ENCODE measurements at places on chromosomes 2 and 18. TPM values are rescaled to one million over a fixed set of nuclear protein-coding genes. Genes with fewer than 3 reads are reported as not detected.
A peak's percentile ranks its signal among the peaks of the same experiment; 100 is the strongest.

The C2orf78 gene
- total RNA-seq, result not detected

DNA sequence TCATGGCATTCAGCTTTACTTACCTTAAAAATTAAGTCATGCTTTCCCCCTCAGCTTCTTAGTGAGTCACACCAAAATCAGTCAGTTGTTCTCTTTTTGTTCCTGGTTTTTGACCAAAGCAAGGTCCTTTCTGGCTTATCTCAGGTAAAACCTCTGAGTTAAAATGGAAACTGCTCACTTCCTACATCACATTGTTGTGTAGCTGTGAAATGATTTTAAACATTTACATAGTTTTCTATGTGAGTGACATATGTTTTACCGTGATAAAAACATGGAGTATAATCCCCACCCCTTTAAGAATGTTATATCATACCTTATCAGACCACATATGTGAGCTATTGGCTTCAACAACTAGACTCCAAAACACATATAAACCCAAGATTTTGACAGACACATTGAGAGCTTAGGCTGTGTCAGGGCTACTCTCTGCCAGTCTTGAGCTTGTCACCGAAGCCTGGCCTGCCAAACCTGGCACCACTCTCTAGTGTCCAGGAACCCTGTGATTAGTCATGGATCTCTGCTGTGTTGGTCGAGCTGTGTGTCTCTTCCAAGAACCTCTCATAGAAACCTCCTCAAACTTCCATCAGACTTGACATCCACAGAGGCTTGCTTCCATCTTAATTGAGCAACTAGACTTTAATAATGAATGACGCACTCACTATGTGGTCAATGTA is 294.5 kb upstream of the FBXO11 start:
- no peak for DNase-seq

The KCNK3 gene
- 2.3 TPM for total RNA-seq

DNA sequence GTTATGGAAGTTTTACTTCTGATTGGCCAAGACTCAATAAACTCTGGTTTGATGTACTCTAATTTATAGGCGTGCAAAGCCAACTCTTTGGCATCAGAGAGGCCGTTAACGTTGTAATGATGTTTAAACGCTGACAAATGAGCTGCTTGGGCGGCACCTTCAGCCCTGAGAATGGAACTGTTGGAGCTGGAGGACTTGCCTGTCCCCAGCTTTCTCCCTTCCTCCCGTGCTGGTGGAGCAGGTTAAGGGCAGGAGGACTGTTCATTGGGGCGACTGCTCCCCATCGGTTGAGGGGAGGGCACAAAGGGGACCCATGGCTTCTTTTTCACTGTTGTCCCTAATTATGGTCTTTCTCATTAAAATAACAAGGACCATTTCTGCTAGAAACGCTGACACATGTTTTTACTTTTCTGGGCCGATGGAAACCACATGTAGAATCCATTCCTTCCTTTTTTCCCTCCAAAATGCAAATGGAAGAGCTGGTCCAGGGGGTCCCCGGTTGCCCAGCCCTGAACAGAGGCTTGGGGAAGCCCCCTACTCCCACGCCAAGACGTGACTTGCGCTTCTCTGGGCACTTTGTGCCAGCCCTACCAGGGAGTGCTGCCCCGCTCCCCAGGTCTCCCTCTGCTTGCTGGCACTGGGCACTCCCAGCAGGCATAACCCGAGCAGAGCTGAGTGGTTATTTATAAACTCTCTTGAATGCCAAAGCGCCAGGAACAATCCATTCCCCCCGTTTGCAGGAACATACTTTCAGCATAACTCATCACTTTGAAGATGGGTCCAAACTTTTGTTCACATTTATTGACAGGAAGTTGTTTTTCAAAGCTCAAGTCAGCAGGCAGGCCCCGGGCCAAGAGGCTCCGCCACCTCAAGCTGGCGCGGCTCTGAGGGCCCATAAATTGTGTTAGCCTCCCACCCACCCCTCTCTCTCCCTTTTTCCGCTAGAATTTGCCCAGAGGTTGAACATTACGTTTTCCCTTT is 170.1 kb downstream of the ASB1 start:
- DNase-seq, result peak; percentile 93

DNA sequence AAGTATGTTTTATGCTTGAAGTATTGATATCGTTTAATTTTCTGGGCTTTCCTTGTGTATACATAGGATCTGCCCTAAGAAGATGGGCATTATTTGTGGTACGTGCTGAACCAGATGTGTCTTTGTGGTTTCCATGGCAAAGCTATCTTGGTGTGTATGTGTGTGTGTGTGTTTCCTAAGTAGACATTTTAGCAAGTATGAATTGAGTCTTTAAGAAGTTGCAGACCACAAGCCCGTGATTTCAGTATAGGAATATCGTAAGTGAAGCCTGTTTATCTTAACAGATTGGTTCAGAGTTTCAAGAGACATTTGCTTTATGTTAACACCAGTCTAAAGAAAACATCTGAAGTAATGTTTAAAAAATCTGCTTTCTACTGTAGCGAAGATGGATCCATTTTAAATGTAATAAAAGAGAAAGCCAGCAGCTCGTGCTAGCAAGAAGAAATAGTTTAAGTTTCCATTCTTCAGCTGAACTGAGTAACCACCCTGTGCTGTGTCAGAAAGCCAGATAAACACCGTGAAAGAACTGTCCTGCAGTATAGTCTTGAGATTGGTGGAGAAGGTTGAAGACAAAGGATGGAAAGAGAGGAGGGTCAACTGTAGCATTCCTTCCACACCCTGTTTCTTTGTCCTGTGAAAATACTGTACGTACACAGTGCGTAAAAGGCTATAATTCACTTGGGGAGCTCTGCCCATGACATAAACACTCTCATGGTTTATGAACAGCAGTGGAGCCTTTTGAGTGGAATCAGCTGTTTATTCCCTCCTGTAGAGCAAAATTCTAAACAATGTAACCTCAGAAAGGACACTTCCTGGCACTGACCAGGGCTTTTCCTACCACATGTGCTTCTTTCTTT is 91.9 kb upstream of the FOSL2 start:
- DNase-seq, result peak; percentile 77

GRCh38 chr2:100211521-100211920 is 69.1 kb upstream of the AFF3 start:
- DNase-seq, result no peak

GRCh38 chr2:3703236-3703756 is at the start of gene DCDC2C:
TSS of gene DCDC2C (plus strand) at chr2:3703575. CDS start at chr2:3703752, 177 bp downstream.
- no peak for DNase-seq

- DNase-seq, result no peak
Observed at GRCh38 chr2:209382775-209383174, 41.1 kb upstream of the MAP2 start.

The FBXO36 gene
- 1.9 TPM for total RNA-seq

The EFR3B gene
- 13.3 TPM for total RNA-seq

DNA sequence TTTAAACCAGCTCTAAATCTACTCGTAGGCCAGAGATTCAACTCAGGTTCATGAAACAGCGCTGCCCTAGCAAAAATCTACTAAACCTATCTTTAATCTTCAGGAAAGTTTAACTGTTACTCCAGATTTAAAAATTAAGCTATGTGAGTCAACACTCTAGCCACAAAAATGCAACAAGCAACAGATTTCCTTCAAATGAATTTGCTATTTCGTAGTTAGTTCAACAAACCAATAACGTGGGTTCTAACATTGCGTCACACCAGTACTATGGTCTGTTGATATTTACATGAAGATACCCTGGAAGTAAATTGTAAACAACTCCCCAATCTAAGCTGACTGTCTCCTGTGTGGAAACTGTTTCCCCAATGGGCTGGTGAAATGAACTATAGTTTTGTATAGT is 71.2 kb downstream of the FIGN start:
- DNase-seq, result peak; percentile 93

- DNase-seq, result no peak
Observed at GRCh38 chr2:237786936-237787335, 11.6 kb upstream of the RBM44 start.

GRCh38 chr2:179454443-179455171 is 190.0 kb upstream of the SESTD1 start:
- DNase-seq, result peak; percentile 96

DNA sequence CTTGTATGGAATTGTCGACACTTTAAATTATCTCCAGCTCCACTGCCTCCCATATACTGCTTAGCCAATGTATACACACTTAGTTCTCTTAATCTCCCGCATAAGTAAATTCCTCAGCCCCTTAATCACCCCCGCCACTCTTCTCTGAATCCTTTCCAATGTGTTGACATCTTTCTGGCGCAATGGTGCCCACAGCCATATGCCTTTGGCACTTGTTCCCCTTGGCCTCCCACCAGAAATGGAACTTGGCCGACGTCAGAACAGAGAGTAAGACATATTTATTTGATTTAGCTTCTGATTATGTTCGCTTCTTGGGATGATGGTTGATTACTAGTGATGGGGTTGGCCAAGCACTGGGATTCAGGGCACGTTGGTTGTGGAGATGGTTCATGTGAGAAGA is 1089.3 kb upstream of the CELF4 start:
- DNase-seq, result no peak

All from astrocyte (in vitro differentiated cells and primary cell).